Stimulated activated naive CD4-positive, alpha-beta T cell treated with Interleukin-2 at 50 U/mL for 16 hours (primary cell): ENCODE measurements at places on chromosomes 1 and 21.
A peak's percentile ranks its signal among the peaks of the same experiment; 100 is the strongest.

DNA sequence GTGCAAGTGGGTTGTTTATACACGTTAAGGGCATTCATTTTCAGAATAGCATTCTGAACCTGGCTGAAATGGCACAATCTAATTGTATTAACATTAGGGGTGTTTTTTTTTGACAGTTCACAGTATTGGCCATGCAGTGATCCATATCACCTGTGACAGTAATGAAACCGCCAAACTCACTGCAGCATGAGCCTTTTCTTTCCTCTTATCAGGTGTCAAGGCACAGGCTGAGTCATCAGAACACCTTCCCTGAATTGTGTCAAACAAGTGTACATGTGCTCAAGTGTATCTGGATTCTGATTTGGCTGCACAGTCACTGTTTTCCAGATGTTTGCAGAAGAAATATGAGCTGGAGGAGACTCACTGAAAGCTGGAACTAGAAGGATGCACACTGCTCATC lies 47.7 kb upstream of the C8B start:
- no peak for DNase-seq

- no peak for DNase-seq
These were observed 12.5 kb downstream of the NCAM2 start for GRCh38 chr21:21010698-21011097.

GRCh38 chr1:234498448-234499118 lies 19.6 kb upstream of the TARBP1 start:
- no peak for DNase-seq

DNA sequence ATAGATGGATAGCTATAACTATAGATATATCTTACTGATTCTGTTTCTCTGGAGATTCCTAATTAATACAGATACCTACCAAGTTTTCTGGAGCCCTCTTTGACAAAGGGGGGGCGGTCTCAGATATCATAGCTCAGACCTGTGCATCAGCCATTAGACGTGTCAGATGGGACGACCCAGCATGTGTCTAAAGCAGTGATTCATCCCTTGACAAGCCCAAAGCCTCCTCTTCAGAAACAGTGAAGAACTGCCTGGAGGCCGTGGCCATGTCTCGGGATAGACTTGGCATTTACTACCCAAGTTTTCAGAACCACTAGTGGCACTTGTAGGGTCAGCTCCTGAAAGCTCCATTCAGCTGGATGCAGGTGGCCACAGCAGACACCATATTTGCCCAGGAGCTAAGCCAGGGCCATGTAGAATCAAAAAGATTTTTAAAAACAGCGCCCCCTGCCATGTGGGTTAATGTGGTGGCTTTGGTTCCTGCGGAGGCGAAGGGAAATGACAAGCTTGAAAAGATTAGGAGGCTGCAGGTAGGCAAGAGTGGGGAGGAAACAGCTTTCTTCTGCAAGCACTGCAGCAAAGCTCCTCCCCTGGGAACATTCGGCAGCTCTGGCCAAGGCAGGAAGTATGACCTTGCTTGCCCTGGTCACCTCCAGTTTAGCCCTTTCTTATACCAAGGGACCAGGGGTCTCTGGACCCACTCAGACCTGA lies 82.2 kb downstream of the FBXO2 start:
- no peak for DNase-seq

DNA sequence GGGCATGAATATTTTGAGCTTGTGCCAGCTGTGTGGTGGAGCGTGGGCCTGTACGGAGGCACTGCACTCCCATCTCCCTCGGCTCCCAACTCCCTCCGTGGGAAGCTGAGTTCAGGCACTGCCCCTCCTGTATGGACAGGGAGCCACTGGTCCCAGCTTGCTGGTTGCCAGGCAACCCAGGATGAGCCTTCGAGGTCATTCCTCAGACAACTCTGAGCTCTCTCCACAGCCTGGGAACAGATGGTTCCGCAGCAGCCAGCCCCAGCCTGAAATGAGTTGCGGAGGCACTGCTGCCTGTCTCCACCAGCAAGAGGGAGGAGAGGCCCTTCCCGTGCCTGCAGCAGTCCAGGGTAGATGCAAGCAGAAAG lies 58.4 kb upstream of the TENT5B start:
- DNase-seq = no peak

DNA sequence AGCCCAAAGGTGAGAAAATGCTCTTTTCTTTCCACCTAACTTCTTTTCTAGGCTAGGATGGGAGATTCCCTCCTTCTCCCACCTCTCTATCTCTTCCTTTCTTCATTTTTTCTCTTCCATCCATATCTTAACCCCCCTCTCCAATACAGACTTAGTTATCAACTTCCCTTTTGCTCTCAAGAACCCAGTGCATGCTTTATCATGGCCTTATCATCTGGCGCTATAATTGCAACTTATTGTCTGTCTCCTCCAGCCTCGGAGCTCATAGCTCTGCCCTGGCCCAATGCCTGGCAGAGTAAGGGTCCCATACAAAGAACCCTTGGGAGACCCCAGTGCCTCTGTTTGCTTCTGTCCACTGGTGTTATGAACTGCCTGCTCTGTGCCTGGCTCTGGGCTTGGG lies 71.0 kb upstream of the NFASC start:
- DNase-seq = no peak

DNA sequence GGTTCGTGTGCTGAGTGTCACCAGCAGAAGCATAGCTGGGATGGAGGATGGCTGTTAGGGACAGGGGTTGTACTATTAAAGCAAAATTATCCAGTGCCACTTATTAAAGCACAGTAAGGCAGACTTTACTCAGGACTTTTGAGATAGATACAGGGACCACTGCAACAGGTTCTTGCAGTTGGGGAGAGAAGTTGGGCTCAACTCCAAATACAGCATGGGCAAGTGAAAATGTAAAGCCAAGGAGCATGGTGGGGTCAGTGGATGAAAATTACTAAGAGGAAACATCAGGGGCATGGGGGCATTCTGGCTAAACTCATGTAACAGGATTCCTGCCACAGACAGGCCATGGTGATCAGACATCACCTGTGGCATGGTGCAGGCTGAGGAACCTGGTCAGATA lies 15.0 kb upstream of the REN start:
- DNase-seq = no peak

GRCh38 chr1:198934901-198935305 lies 296.1 kb downstream of the PTPRC start:
- peak; percentile 29 for DNase-seq

GRCh38 chr1:78047106-78047505 lies 1.3 kb downstream of the GIPC2 start:
- DNase-seq = no peak

DNA sequence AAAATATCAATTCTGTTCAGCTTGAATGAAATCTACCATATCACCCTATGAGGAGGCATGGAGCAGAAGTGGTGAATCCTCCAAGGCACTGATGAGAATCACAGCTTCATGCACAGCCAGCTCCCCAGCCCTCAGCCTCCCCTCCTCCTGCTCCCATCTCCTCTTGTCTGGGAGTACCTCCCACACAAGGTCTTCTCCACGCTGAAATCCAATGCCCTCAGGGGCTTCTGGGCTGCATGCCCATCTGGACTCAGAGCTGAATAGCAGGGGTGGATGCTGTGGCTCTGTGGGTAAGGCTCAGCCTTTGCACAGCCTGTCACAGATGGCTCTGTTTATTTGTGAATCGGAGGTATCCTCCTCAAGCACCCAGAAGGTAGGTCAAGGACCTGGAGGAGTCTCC lies 48.6 kb downstream of the KCNC4 start:
- DNase-seq = no peak

DNA sequence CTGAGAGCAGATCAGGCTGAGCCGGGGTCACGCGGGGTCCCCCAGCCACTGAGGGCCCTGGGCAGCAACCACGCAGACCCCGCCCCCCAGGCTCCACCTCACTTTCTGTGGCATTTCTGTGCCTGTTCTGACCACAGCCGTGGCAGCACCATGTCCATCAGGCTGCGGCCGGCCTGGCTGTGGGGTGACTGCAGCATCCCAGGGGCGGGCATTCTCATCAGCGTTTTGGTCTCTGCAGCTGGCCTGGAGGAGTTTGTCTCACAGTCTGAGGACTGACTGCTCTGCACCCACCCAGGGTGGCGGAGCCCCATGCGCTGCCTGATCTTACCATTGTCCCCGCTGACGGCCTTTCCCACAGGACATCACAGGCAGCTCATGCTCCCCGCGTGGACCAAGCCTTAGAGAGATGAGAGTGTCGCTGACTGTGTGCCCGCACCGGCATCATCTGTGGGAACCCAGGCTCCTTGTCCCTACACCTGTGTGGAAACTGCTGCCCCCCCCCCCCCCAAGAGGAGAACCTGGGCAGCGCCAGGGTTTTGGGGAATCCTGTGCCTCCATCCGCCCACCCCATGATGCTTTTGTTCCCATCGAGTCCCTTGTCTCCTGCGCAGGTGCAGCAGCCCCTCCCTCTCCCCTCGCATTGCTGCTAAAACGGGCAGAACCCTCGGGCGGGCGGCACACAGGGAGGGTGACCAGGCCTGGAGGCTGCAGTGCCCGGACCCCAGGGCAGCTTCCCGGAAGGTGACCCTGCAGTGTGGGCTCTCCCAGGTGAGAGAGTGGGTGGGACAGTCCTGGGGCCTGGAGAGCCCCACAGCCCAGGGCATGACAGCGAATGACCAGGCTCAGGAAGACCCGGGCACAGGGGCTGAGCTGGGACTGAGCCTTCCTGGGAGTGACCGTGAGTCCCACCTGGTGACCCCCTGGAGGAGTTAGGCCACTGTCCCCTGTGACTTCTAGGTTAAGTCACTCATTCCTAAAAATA lies 1.8 kb downstream of the KRTAP10-1 start:
- DNase-seq = no peak

- no peak for DNase-seq
These were observed 26.2 kb downstream of the SLC66A1 start for GRCh38 chr1:19338323-19338762.

- no peak for DNase-seq
These were observed 278 bp upstream of the KRTAP27-1 start for GRCh38 chr21:30337772-30338171.

DNA sequence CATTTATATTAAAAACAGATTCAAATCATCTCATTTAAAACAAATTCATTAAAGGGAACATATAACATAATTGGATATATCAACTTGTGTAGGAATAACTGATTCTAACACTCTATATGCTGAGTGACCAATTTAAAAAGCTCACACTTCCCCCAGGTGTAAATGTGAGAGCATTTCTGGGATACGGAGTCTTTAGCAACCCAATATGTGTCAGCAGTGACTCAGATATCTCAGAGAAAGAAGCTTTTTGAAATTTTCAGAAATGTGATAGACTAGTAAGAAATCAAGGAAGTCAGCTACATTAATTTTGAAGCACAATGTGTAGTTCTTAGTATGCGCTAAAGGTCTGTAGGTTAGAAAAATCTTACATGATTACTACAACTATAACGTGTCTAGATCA lies 87.9 kb upstream of the SERTAD4 start:
- DNase-seq = no peak

DNA sequence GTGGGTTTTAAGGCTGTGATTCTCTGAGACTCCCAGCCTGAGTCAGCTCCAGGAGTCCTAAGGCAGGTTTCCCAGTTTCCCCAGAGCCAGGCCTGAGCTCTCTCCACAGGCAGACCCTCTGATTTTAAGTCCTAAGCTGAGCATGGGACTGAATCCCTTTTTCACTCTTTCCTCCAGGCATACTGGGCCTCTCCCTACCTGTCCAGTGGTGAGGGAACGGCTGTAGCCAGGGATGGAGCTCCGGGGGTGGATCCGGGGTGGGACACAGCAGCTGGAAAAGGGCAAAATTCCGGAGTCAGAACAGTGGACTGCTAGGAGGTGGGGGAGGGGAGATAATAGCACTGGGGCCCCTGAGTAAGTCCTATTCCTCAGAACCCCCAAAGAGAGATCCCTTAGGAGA lies 30.0 kb downstream of the DLGAP3 start:
- DNase-seq = no peak

DNA sequence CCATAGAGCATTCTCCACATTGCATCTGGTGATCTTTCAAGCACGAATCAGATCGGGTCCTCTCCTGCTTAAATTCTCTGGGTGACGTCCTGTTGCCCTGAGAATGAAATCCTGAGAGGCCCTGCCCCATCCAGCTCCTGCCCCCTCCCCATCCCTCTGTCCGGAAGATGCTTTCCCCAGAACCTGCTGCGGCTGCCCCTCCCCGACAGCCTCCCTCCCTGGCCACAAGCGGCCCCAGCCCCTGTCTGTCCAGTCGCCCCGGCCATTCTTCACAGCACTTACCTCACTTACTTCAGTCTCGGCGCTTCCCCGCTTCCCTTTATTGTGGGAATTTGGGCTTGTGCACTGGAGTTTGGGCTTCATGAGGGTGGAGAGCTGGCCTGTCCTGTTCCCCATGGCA lies 40.3 kb downstream of the TAS1R2 start:
- no peak for DNase-seq

GRCh38 chr1:9721606-9722377 lies 70.3 kb downstream of the PIK3CD start:
- DNase-seq = peak; percentile 73

DNA sequence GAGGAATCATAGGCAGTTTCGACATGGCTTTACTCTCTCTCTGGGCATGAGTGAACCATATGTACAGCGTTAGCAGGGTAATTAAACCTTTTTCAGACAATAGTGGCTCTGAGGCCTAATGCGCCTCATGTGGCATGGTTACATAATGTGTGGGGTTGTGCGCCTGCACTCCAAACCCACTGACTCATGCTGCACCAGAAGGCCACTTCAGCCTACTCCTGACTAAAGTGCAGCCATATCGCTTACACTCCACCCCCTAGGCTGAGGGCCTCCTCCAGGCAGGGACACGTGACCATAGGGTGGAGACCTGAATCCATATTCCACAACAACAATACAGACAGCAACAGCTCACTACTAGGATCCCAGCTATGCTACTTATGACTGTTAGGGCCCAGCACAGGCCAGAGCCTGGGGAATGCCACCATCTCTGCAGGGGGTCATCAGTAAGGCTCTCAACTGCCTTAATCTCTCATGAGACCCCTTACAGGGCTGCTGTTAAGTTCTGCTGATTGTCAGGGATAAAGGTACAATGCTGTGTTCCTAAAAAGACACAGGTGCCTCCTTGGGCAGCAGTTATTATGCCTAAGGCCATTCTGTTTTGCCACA lies 13.4 kb upstream of the ODF2L start:
- DNase-seq = no peak

DNA sequence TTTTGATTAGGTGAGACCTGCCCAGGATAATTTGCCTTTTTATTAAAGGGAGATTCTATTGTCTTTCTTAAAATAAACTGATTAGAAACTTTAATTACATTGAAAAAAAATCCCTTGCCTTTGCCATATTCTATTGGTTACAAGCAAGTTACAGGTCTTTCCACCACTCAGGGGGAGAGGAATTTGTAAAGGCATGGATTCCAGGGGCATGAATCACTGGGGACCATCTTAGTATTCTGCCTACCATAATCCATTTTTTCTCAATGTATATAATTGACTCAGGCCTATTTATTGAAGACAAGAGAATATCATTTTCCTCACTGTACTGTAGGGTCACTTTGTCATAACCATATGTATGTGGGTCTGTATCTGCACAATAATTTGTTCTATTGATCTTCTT lies 124.3 kb upstream of the PDE4B start:
- no peak for DNase-seq

GRCh38 chr1:24074817-24075589 lies 36.9 kb downstream of the MYOM3 start:
- DNase-seq = no peak

GRCh38 chr1:23291706-23292105 lies 52.4 kb downstream of the HNRNPR start:
- DNase-seq = no peak
